ENCODE measurements at places on chromosomes 12 and 14. TPM values are rescaled to one million over a fixed set of nuclear protein-coding genes. Genes with fewer than 3 reads are reported as not detected.

The DEPDC4 gene
- 1.4 TPM for total RNA-seq

The TIGAR gene
- total RNA-seq = 14.3 TPM

The VSIG10 gene
- total RNA-seq = 37.2 TPM

The TMEM132C gene
- 12.6 TPM for total RNA-seq

The PLEKHG7 gene
- total RNA-seq = 4.2 TPM

The EP400 gene
- 71.8 TPM for total RNA-seq

The LTBR gene
- total RNA-seq = 167 TPM

The ADAM21 gene
- total RNA-seq = not detected

The P2RX2 gene
- total RNA-seq = 0.36 TPM

The DHRS2 gene
- 1,842 TPM for total RNA-seq

The GLIPR1L1 gene
- total RNA-seq = not detected

The KRT79 gene
- total RNA-seq = not detected

The MYH6 gene
- not detected for total RNA-seq

The KRT77 gene
- total RNA-seq = not detected

The CLEC1B gene
- total RNA-seq = not detected

Measured in ureter (tissue), 1 donor.